ENCODE measurements at places on chromosomes 5 and 9.

DNA sequence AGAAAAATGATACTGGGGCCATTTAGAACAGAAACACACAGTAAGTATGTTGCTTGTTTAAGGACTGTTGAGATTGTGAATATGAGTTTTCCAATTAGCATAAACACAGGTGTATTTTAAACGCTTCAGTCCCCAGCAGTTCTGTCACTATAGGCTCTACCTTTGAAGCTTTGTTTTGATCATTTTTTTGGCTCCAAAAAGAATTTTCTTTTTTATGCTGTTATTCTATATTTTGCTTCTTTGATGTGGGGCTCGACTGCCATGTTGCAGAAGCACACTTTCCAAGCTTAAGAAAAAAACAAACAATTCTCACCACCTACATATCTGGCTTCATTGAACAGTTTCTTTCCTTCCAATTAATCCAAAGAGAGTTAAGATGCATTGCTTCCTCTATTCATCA lies 131.0 kb upstream of the DMAC1 start:
- no peak for DNase-seq

DNA sequence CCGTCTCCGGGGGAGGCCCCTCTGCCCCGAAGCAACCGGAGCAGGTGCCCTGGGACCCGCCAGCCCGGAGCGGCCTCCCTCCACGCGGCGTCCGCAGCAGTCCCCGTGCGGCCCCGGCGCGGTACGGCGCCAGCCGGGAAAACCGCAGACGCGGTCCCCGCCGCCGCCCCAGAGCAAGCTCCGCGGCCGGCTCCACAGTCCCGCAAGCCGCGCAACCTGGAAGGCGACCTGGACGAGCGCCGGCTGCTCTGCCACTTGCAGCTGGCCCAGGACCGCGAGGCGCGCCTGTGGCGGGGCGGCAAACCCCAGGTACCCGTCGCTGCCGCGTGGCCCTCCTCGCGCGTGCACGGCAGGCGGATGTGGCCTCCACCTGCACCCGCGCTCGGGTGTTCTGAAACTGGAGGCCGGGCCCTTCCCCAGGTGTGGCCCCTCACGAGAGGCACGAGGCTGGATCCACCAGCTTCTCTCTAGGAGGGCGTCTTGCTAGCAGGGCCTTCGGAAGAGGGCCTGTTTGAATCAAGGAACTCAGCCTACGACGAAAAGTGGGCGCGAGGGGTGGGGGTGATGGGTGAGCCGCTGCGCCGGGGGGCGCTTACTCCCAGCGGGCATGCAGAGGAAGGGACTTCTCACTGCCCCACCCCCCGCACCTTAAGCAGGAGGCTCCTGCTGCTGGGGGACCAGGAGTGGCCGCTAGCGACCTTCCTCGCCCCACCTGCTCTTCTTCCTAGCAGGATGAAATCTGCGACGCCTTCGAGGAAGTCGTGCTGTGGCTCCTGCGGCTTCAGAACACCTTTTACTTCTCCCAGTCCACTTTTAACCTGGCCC lies 602 bp downstream of the CCNI2 start:
- DNase-seq: no peak

GRCh38 chr5:90813392-90813791 lies 254.8 kb downstream of the ADGRV1 start:
- DNase-seq: no peak

GRCh38 chr9:71758277-71758676 lies 10.0 kb downstream of the CEMIP2 start:
- DNase-seq: no peak

GRCh38 chr5:154654486-154655371 lies 100.4 kb upstream of the LARP1 start:
- DNase-seq: no peak

DNA sequence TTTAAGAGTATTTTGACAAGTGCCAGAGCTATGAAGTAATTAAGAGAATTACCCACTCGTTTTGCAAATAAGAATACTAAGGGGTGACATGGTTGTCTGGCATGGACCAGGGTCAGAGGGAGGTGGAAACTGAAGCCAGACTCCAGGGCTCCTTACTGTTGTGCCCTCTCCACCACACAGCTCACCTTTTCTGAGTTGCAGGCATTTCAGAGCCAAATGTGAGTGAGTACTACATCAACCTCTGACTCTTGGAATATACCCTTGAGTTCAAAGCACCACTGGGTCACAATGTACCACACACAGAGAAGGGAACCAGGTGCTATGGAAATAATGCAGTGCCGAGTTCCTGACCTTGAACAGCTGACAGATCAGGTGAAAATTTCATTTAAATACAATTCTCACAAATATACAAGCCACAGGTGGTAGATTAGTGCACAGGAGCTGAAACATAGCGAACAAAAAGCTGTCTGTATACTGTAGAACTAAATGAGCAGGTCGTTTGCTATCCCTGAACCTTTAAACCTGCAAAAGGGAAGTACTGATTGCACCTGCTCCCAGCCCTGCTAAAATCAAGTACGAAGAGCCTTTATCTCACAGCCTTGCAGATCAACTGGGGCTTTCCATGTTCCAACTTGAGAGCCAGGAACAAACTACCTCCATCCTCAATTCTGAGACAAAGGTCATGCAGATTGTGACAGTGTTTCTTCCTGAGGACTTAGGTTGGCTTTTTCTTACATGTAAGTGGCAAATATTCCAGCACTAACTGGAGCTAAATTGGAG lies 57.0 kb downstream of the GOLM1 start:
- DNase-seq: no peak

- no peak for DNase-seq
Observed at GRCh38 chr5:56496581-56497063, 263.5 kb upstream of the ANKRD55 start.

- no peak for DNase-seq
Observed at GRCh38 chr5:100519075-100519474, 16.1 kb upstream of the FAM174A start.

DNA sequence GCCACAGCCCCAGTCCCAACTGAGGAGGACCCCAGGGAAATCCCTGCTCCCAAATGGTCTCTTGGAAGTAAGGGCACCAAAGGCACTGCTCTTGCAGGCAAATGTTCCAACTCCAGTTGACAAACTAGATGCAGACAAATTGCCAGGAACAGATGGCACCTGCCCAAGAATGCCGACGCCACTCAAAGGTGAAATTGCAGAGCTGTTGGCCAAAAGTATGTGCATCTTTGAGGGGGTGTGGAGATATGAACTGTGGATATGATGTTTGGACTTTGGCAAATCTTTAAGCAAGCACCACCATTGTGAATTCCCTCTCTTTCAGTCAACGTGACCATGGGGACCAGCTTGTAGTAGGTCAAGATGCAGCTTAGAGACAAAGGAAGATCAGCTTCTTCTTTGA lies 12.0 kb upstream of the CPLX2 start:
- DNase-seq: no peak

DNA sequence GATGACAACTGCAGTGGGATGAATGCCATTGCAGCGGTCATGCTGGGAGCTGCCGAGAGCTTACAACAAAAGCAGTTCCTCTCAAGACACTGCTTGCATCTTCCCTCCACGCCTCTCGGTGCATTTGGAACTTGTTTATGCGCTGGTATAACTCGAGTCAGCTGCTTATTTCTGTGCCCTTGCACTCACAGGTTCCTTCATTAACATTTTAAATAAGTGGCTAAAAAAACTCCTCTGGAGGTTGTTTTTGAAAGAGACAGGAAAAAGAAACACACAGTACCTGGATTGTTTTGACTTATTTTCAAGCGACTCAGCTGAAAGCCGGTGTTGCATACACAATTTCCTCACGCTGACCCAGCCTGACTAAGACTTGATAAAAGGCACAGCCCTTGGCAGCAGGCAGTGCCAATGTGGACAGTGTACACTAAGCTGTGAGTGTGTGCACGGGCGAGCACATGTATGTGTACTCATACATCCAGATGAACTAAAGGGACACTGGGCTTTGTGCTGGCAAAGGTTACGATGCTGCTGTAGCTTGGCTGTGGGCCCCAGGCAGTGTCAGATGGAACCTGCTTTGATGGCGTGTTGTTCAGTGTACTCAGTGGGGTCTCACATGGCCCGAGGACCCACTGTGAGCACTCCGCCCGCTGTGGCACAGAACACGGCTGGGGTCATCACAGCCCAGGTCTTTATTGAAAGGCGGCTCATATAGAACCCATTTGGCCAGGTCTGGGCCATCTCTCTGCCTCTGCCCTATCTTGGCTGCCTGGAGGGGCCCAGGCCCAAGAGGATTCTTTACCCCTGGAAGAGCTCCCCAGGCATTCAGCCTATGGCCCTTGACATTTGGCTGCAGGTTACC lies 92.3 kb downstream of the ANKRD33B start:
- no peak for DNase-seq

GRCh38 chr9:82555431-82556051 lies 507.4 kb downstream of the RASEF start:
- no peak for DNase-seq

GRCh38 chr5:90932052-90932699 lies 373.6 kb downstream of the ADGRV1 start:
- DNase-seq: peak; percentile 72

DNA sequence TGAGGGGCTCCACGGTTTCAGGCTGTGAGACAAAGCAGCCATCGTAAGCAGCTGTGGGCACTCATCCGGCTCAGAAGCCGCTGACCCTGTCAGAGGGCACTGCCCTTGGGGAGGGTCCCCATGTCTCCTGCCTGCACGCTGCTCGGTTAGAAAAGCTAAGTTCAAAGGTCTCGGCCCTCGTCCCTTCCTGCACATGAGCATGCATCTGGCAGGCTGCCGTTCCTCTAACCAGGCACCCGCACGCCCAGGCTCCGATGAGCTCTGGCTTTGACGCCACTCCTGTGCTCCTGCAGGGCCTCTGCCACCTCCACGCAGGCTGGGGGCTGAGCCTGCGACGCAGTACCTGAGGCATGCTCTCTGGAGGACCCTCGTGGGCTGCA lies 51.3 kb downstream of the NKD2 start:
- no peak for DNase-seq

GRCh38 chr5:57193757-57194413 lies 20.0 kb downstream of the GPBP1 start:
- DNase-seq: no peak

DNA sequence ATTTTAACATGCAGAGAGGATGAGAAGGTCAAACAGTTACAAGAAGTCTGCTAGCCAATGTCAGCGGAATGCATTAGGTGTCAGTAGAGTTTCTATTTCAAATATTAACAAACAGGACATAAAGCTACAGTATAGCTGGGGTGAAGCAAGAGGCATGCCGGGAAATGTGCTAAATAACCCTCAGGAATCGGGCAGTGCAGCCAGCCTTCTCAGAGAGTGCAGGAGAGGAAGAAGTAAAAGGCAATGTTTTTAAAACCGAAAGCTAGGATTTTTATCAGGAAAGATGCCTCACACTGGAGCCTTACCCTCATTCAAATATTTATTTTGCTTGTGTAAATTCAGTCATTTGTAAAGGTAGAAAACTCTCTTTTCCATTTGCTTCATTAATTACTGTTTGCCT lies 59.1 kb upstream of the SH3GL2 start:
- no peak for DNase-seq

DNA sequence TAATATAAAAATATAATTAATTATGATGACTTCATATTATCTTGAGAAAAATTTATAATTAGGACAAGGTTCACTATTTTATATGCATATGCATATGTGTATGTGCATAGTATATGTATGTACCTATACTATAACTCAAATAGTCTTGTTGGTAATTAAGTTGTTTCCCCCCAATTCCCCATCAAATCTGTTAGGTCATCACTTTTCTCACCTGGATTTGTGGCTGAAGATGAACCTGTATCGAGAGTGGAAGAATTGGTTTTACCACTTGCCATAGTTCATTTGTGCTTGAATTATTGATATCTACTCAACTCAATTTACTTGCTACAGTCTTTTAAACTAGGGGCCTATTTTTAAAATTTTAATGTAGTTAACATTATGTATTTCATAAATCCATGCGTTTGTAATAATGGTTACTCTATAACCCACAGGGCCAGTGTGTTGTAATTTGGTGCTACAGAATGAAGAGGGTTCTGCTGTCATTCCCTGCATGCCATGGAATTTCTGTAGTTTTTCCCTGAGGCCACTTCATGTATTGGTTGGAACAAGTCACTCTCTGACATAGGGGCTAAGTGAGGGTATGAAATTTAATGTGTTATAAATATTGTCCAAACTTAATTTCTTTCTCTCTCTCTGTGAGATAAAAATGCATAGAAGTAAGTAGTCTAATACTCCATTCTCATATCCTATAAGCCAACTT lies 74.9 kb downstream of the TAF11L14 start:
- no peak for DNase-seq

DNA sequence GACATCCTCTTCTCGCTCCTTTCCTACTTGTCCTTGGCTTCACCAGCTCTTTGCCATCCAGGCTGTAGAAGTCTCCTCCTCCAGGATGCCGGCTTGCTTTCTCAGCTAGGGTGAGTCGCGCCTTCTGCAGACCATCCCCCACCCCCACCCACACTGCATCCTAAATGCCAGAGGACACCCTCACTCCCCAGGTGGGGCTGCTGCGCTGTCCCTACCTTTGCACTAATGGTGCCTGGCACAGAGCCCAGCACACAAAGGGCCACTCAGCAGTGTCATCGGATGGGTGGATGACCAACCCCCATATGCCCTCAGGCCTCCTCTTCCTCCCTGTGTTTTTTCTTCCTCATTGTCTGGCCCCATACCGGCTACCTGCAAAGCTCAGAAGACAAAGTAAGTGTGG lies 14.8 kb downstream of the IL9 start:
- DNase-seq: no peak

- no peak for DNase-seq
Observed at GRCh38 chr5:42655982-42656650, 100.5 kb upstream of the CCDC152 start.

GRCh38 chr9:129322641-129323375 lies 144.7 kb upstream of the IER5L start:
- peak; percentile 11 for DNase-seq

GRCh38 chr9:1353291-1353690 lies 303.1 kb downstream of the DMRT2 start:
- no peak for DNase-seq

- no peak for DNase-seq
Observed at GRCh38 chr5:65462139-65462705, 19.5 kb downstream of the ADAMTS6 start.

GRCh38 chr5:144209361-144209760 lies 38.7 kb downstream of the KCTD16 start:
- no peak for DNase-seq

- peak; percentile 16 for DNase-seq
Observed at GRCh38 chr5:138274189-138274853, at the start of gene GFRA3. GFRA3 (minus strand) TSS chr5:138274621; CDS start chr5:138274424, 197 bp downstream.

DNA sequence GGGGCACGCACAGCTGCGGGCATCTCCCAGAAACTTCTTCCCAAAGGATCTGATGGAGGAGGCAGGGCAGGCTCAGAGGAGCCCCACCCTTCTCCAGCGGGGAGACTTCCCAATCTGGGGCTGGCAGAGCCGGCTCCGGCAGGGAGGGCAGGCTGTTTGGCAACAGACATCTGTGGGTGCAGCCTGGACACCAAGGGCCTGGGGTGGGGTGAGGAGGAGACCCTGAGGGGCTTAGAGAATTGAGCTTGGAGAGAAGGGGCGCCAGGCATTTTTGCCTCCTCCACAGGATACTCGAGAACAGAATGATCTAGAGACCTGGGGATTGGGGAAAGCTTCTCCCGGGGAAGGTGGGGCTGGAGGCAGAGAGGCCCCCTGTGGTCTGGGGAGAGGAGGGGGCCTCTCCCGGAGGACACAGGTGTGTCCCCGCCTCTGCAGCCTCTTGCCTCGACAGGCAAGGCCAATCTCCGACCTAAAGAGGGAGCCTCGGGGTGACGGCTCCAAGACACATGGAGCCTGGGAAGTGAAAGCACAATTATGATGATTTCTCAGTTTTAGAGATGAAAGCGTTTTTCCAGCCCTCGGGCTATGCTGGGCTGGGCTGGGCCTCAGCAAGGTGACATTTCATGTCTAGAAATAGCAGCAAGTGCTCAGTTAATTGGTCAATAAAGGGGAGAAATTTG lies 8.4 kb downstream of the LHX3 start:
- DNase-seq: peak; percentile 58

- DNase-seq: no peak
Observed at GRCh38 chr5:73591698-73592501, 26.4 kb downstream of the UTP15 start.

All from Caco-2 (cell line).